ENCODE measurements at places on chromosomes 12 and 14.

- DNase-seq, result no peak
Measured at GRCh38 chr12:51465491-51465890, 40.9 kb downstream of the SLC4A8 start.

DNA sequence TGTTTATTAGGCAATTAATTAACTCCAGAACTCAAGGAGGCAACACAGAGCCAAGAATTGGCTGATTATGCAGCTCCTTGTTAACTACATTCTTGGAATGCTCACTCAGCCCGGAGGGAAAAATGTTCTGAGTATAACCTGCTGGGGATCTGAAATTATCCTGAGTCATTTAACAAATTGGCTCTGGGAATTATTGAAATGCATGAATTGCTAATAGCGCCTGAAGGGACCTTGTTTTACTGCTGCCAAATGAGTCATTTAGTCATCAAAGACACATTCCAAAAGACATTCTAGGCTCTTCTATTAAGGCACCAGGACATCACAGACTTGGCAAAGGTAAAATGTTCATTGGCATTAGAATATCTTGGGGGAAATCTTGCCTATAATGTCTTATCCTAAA, 13.0 kb downstream of the TMEM52B start:
- DNase-seq, result no peak

DNA sequence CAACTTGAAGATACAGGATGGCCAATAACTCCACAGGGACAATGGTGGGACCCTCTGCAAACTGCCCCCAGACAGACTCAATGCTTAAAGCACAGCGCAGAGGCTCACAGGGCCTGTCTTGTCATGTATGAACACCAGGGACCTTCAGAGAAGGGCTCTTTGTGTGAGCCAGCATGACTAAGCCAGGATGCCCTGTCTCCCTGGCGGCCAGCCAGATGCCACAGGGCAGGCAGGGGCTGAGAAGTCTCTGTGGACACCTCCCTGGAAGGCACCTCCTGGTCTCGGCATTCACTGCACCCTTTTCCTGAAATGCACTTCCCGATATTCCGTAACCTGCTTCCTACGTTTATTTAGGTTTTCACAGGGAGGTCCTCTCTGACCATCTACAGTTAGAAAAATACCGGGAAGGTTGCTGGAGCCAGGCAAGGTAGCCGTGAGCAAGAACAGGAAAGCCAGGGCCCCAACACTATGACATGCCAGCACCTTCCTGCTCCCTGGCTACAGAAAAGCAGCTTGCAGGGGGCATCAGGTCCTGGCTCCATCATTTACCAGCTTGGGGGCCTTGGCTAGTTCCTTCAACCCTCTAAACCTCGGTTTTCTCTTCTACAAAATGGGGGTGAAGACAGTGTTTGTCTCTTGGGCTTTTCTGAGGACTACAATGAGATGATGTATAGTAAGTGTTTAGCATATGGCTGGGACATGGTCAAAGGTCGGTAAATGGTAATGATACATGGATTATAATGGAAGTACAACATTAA, 65.0 kb downstream of the PITPNM2 start:
- DNase-seq, result peak; percentile 20

DNA sequence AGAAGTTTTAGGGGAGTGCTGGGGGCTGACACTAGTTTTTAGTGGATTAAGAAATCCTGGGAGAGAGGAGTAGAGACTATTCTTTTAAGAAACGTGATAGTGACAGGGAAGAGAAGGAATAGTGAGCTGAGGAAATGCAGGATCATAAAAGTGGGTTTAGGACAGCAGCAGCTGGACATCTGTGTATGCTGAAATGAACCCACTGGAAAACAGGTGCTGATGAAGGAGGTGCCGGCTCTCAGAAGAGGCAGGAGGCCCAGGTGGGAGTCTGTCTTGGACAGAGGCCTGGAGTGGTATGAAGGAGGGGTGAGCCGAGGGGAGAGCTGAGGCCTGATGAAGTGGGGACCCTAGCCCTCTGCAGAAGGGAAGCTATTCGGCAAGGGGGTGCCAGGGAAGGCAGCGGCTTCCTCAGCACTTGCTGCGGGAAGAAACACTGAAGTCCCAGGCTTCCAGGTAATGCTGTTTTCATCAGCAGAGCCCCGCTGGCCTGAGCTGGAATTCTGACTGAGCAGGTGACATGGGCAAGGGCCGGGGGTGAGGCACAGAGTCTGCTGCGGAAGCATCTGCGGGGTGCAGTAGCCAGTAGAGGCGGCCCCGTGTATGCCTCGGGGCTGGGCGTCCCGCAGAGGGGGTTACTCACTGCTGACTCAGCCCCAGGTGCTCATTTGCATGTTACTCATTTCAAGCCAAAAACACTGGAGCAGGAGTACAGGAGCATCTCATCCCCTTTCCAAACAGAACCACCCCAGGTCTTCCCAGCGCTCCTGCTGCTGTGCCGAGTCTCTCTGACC, 89.7 kb downstream of the TMCC3 start:
- DNase-seq, result no peak

GRCh38 chr12:117523971-117524370, 162.5 kb upstream of the NOS1 start:
- no peak for DNase-seq

DNA sequence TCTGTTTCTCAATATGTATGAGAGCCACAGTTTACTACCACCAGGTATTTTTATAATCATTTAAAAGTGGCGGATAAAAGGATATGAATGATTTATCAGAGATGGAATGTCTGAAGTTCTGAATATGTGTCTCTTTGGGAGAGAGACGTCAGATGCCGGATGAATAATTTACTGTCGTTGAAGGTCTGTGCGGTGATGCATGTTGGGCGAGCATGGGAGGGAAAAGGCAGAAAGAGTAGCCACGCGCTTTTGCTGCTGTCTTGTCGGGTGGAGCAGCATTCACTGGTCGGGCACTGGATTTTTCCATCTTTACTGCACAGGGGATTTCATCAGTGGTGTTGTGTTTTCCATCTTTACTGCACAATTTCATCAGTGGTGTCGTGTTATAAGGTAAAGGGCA, 65.6 kb downstream of the SYNE2 start:
- no peak for DNase-seq

DNA sequence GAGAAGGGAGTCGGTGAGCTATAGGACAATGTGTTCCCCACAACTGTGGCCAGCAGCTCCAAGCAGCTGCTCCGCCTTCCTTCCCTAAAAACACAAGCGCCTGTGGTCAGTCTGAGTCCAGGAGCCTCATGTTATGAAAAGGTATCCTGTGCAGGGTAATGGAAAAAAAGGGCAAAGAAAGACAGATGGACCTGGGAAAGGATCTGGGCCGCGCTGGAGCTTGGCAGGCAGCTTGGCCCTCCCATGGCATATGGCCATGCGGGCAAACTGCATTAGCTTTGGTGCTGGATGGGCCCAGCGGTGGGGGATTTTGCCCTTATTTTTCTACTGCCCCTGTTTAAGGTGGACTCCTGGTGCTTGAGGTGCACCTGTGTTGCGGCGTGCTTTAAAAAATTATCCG, 23.7 kb upstream of the CHST11 start:
- no peak for DNase-seq

DNA sequence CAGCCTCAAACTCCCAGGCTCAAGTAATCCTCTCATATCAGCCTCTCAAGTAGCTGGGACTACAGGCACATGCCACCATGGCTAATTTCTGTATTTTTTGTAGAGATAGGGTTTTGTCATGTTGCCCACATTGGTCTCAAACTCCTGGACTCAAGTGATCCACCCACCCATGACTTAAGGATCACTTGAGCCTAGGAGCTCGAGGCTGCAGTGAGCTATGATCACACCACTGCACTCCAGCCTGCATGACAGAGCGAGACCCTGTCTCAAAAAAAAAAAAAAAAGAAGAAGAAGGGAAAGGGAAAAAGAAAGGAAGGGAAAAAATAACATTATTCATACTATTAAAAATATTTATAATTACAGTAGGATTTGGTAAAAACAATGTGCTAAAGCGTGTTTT, 19.2 kb downstream of the EPS8 start:
- DNase-seq, result no peak

DNA sequence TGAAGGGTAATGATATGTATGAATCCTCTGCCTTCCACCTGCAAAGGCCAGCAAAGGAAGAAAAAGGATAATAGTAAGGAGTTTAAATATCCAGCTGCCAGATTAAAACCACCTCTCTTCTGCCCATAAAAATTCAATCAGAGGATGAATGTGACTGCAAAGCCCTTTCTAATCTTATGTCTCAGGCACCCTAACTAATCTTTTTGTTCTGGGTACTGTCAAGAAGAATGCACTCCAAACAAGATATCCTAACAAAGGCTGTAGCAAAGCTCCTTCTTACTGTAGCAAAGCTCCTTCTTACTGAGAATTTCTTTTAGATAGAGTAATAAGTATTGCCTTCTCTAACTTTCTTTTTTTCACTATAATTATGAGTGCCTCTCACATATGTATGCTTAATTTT, 91.8 kb downstream of the ST8SIA1 start:
- DNase-seq, result no peak

DNA sequence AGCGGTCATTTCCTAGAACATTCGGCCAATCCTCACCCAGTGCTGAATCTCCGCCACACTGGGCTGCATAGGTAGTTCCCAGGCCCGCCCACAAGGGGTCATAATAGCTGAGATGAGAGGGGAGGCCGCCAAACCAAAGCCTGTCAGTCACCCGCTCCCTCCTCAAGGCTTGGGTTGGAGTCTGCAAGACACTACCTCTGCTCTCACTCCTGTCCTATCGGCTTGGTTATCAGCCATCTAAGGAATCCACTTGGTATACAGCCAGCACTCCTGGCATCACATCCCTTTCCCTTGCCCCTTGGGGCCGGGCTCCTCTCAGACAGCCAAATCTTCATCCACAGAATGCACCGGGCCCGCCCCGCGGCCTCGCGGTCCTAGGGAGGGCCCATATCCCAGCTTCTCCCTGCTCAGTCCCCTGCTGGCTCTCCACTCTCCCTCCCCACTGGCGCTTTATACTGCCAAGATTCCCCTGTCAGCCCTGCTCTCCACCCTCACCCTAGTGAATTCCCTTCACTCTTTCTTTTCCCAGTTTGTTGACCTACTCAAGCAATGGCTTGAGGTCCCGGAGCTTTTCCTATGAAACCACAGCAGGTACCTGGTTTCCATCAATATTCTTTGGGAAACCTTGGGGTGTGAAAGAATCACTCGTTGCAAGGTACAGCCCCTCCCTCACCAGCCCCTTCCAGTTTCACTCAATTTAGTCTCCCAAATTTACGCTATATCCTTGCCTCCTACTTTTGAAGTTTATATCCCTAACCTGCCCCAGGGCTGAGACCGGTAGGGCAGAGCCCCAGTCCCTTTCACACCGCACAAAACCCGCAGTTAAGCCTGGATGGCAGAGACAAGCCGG, 1.4 kb downstream of the IFFO1 start:
- DNase-seq, result no peak

DNA sequence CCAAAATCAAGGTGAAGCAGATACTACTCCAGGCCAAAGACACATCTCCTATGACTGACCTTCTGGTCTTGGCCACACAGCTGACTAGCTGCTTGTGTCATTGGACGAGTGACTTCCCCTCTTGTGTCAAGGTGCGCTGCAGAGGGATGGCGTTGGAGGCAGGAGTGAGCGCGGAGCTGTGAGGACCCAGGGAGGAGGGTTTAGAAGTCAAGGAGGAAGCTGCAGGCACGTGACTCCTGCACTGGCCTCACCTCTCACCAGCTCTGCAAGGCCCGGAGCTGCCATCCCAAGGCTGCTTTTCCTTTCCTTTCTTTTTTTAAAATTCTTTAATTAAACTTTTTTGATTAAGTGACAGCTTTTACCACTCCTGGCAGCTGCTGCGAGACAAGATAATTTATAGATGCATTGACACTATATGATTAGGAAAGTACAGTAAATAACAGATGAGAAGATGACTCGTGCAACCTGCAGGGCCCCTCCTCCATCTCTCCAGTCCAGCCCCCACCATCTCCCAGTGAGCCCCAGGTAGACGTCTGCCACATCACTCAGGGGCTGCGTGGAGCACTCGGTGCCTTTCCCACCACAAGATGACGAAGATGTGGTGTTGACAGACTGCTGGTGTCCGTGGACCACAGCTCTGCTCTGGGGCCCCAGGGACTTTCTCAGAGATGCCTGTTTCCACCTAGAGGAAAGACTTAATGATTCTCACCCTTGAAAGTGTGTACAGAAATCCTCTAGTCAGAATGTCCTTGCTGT, 350.6 kb downstream of the CACNA1C start:
- no peak for DNase-seq

GRCh38 chr12:106136263-106136662, 2.5 kb downstream of the NUAK1 start:
- DNase-seq, result peak; percentile 84

GRCh38 chr14:23306412-23307145, at the start of gene BCL2L2:
Gene BCL2L2 (plus strand): TSS chr14:23306833. CDS start chr14:23307768, 935 bp downstream.
- DNase-seq, result peak; percentile 88

DNA sequence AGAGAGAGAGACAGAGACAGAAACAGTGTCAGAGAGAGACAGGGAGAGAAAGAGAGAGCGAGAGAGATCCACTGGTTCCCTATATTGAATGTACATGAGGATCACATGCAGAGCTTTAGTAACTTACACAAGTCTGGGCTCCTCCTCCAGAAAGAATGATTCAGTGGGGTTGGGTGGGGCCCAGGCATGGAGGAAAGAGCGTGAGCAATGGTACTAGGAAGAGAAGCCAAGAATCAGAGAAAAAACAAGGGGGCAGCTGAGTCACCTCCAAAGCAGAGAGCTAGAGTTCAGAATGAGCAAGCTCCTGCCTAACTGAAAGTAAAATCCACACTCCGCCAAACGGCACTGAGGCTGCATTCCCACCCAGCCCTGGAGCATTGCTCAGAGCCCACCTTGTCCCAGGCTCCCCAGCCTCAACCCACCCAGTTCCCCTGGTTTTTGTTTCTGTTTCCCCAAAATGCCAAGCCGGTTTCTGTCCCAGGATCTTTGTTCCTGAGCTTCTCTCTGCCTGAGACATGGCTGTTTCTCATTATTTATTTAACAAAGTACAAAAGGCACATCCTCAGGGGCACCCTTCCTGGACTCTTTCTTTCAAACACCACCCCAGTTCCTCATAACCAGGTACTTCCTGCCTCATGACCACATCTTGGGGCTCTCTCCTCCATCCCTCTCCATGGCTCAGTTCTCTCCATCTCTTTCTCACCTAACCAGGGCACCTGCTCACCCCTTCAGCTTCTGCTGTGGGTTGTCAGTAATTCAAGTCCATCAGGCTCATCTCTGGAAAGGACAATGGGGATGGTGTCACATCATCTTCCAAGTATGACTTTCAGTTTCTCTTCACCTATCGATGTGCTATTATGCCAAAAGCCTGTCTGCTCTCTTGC, 670.3 kb upstream of the TBX3 start:
- no peak for DNase-seq

DNA sequence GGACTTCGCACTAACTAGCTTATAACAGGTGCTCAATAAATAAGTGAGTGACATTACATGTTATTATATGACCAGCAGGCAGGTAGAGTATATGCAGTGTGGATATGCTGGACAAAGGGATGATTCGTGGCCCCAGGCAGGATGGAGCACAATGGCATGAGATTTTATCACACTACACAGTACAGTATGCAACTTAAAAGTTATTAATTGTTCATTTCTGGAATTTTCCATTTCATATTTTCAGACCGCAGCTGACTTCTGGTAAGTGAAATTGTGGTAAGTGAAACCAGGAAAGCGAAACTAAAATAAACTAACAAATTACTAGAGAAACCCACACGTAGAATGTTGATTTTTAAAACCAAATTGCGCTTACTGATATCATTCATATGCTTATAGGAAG, 3.3 kb downstream of the PARP11 start:
- no peak for DNase-seq

- no peak for DNase-seq
Measured at GRCh38 chr14:25396128-25396527, 346.2 kb upstream of the STXBP6 start.

GRCh38 chr12:12356467-12356895, 397 bp upstream of the BORCS5 start:
- no peak for DNase-seq
